ENCODE measurements at places on chromosomes 1 and 21.

DNA sequence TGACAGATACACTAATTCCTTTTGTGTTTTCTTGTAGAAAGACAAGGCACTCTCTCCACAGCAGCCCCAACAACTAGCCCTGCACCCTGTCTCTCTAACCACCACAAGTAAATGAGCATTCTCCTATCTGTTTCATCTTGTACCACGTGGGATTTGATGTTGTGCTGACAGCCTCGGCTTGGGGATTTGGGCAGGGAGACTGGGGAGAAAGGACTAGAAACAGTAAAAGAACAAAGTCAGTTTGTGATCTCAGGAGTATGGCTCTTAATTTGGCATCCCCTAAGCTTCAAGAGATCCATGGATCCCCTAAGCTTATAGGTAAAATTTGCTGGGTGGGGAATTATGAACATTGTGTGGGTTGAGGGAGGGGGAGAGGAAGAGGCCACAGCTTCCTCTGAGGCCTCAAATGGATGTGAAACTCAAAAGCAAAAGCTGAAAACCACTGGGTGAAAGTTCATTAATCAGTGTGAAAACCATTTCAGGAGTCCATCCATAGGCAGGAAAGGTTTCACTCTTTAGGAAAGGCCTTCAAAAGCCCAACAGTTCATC lies 3.1 kb downstream of the C1orf162 start:
- DNase-seq: no peak

- no peak for DNase-seq
Observed at GRCh38 chr1:50974618-50974935, 4.5 kb downstream of the CDKN2C start.

GRCh38 chr1:117653732-117654492 lies 48.1 kb downstream of the TENT5C start:
- DNase-seq: no peak

GRCh38 chr21:45865106-45865835 lies 116.3 kb upstream of the COL6A1 start:
- peak; percentile 80 for DNase-seq

DNA sequence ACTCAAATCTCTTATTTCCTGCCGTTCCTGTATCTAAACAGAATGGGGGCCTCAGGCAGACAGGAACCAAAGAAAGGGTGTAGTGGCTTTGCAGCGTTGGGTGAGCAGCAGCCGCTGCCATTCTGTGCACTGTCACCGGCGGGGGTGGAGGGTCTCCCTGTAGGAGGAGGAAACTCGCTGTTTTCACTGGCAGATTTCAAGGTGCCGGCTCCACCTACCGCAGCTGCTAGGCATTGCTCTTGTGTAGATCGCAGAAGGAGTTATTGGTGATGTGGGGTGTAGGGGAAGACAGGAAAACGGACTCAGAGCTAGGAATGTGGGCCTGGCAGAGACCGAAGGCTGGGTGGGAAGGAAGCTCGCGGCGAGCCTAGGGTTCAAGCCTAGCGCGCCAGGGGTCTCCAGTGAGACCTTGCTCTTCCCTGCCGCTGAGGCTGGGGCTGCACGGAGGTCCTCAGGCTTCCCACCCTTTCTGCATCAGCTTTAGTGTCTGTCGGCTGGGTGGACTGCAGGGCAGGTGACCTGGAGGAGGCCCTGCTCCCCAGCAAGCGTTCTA lies 20.8 kb downstream of the ATP5PO start:
- DNase-seq: peak; percentile 84

GRCh38 chr1:94971491-94971924 lies 44.6 kb upstream of the CNN3 start:
- DNase-seq: peak; percentile 71

- no peak for DNase-seq
Observed at GRCh38 chr1:101399222-101399621, 162.4 kb downstream of the S1PR1 start.

DNA sequence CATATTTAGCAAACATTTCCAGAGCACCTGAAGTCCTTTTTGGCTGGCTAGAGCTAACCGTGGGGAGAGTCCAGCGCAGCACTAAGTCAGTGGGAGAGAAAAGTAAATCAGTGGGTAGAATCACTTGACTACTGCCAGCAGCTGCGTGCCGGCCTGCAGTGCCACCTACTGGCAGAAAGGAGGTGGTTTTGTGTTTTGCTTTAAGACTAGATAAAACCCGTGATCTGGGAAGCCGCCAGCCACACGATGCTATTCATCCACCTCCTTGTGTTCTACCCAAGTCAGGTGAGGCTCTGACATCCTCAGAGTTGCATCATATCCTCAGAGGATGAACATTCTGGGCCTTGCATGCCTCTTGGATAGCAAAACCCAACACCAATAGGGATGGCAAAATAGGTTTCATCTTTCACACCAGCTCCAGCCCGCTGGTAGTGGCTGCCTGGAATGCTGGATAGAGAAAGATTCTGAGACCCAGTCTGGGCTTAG lies 14.1 kb upstream of the HEYL start:
- peak; percentile 78 for DNase-seq

DNA sequence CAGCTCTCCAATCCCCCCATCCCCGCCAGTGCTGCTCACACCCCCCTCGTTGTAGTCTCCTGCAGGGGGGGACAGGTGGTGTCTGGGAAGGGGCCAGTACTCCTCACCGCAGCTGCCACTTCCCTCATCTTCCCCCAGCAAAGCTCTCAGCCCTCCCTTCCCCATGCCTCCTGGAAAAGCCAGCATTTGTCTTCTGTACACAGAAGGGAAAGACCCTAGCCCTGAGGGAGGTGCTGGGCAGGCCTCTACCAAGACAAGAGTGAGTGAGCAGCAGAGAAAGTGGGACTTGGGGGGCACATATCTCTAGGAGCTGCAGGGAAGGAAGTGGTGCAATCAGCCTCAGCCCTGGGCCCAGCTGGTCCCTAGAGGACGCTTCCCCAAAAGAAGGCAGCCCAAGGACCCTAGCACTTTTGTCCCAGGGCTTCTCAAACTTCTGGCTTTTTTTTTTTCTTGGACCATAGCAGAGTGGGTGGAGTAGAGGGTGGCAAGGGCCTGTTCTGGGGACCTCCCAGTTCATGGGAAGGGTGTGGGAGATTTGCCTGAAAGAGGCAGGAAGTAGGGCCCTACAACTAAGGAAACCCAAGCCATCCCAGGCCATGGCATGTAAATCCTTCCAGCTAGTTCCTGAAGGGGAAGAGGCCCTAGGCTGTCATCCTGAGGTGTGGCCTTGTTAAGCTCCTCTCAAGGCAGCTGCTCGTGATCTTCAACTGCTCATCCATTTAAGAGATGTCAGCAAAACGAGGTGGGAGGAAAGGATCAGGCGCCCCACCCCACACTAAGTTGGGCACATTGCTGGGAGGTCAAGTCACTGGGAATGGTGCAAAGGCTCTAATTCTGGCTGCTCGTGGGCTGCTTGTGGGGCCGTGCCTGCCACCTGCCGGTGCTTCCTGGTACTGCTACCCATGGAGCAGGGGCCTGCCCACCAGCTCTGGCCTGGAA lies 12.6 kb downstream of the ZC3H12A start:
- DNase-seq: peak; percentile 79

DNA sequence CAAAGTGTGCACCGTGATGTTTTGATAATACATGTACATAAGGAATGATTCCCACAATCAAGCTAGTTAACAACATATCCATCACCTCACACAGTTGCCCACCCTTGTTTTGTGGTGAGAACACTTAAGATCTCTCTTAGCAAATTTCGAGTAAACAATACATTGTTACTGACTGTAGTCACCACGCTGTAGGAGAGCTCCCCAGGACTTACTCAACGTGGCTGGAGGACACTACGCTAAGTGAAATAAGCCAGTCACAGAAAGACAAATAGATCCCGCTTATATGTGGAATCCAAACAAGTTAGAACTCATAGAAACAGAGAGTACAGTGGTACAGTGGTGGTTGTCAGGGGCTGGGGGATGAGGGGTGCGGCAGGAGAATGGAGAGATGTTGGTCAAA lies 24.8 kb downstream of the GPR137B start:
- DNase-seq: no peak

DNA sequence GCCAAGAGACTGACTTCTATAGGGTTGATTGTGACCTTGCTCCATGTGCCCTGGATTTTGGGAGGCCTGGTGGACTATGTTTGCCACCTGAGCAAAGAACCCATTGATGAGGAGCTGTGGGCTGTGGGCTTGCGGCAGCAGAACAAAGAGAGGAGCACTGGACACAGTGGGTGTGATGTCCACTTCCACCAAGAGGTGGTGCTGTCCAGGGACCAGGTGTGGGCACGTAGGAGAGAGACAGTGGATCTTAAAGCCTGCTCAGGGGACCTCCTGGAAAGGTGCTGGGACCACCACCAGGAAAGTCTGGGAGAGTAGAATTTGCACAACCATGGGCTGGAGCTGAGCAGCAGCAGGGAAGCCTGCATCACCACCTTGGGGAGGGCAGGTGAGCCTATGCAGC lies 106.7 kb upstream of the ETS2 start:
- no peak for DNase-seq

DNA sequence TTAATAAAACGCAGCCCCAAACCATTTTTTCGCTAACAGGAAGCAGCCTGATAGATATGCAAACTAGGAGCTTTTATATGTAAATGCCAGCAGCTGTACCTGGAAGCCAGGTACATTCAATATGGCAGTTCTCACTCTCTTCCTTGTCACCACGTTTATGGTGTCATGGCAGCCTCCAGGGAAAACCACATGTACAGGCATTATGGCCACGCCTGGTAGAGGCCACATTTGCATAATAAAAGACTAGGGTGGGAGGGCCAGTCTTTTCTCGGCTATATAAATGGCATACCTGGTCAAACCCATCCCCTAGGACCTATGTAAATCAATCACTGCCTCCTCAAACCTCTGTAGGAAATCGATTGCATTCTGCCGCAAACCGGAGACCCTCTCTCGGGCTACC lies 247.5 kb downstream of the NEGR1 start:
- DNase-seq: no peak

GRCh38 chr1:178151831-178152230 lies 57.9 kb downstream of the RASAL2 start:
- no peak for DNase-seq

GRCh38 chr1:202756391-202756790 lies 46.1 kb upstream of the SYT2 start:
- peak; percentile 59 for DNase-seq

GRCh38 chr1:118588566-118588965 lies 399.6 kb downstream of the TBX15 start:
- no peak for DNase-seq

- DNase-seq: peak; percentile 10
Observed at GRCh38 chr1:238951809-238952208, 434.6 kb upstream of the CHRM3 start.

- peak; percentile 52 for DNase-seq
Observed at GRCh38 chr1:21680381-21680780, 11.2 kb upstream of the RAP1GAP start.

- DNase-seq: no peak
Observed at GRCh38 chr1:25754470-25755181, 45.4 kb upstream of the SELENON start.

DNA sequence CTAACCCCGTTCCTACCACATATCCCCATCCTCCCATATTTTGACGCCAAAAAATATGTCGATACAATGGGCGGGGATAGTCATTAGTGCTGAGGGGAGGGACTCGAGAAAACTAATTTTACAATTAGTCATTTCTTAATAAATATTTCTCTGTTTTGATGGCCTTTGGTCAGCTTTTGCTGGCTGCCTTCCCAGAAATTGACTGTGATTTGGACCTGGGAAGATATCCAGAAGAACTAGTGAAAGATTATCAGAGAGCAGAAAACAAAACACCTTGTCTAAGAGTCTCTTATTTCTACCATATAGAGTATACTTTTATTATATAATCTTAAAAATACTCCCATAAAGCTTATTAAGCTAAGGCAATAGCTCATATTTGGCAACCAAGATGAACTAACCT lies 247.6 kb downstream of the MRPL39 start:
- no peak for DNase-seq

GRCh38 chr1:78667939-78668338 lies 18.3 kb downstream of the IFI44 start:
- DNase-seq: peak; percentile 40

GRCh38 chr1:163774978-163775620 lies 453.3 kb downstream of the NUF2 start:
- no peak for DNase-seq

Data from AG10803 (cell line).